ENCODE measurements at places on chromosomes 5 and 9. TPM values are rescaled to one million over a fixed set of nuclear protein-coding genes. Genes with fewer than 3 reads are reported as not detected.
A peak's percentile ranks its signal among the peaks of the same experiment; 100 is the strongest.

DNA sequence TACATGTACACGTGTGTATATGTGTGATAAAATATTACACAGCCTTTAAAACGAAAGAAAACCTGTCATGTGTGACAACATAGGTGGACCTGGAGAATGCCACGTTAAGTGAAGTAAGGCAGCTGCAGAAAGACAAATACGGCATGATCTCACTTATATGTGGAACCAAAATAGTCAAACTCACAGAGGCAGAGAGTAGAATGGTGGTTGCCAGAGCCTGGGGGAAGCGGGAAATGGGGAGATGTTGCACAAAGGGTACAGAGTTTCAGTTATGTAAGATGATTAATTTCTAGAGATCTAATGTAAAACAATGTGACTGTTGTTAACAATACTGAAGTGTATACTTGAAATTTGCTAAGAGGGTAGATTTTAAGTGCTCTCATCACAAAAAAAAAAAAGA is 34.8 kb downstream of the ADAMTS12 start:
- DNase-seq: no peak

DNA sequence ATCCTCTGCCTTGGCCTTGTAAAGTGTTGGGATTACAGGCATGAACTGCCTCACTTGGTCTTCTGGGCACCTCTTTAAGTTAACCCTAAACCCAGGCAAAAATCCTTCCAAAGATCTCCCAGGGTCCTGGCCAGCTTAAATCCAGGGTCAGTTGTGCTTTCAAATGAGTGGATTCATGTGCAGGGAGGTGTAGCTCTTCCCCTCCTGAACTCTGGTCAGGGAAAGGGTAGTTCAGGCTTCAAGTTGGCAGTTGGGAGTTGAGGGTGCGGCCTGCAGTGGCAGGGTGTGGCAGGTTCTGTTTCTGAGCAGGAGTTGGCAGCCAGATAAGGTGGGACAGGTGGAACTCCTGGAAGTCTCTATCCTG is 3.6 kb downstream of the HNRNPAB start:
- H3K4me3 ChIP-seq: no peak overlapping the region
- H3K27me3 ChIP-seq: no peaks in the 10 kb centered on the region
- H3K4me1 ChIP-seq: peaks cover 11% of the 10 kb centered on the region
- DNase-seq: no peak

DNA sequence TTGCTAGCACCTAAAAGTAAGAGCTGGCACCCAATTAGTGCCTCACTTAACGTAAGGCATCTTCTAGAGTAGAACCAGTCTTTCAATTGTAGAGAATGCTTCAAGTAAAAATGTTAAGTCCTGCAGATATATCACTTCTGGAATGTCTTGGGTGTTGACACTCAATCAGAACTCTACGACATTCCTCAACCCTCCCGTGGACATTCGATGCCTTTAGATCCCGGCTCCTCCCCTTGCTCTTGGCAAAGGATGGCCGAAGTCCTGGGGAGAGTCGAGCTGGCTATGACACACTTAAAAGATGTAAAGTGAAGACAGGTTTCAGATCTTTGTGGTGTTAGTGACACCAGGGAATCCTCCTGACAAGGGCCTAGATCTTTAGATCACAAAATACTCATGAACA is 87.5 kb upstream of the ERCC6L2 start:
- H3K27me3 ChIP-seq: no peaks in the 10 kb centered on the region
- H3K4me3 ChIP-seq: no peak overlapping the region
- H3K36me3 ChIP-seq: no peaks in the 10 kb centered on the region

DNA sequence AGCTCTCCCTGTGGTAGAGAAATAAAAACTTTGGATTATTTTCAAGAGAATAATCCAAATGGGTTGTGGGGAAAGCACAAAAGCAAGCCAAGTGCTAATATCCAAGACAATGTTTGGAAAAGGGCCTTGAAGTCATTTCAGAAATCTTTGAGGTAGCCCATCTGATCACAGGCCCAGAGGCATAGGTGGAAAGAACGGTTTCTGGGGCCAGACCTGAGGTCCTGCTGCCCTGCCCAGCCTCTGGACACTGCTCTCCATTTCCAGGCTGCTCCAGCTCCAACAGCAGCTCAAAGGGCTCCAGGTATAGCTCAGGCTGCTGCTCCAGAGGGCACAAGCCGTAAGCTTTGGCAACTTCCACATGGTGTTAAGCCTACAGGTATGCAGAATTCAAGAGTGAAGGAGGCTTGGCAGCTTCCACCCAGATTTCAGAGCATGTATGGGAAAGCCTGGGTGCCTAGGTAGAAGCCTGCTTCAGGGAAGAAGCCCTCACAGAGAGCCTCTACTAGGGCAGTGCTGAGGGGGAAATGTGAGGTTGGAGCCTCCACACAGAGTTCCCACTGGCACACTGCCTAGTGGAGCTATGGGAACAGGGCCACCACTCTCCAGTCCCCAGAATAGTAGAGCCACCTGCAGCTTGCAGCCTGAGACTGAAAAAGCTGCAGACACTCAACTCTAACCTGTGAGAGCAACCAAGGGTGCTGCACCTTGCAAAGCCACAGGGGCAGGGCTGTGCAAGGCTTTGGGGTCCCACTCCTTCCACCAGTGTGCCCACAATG is 133.1 kb downstream of the PIK3R1 start:
- no peaks in the 10 kb centered on the region for H3K27me3 ChIP-seq
- H3K4me1 ChIP-seq: no peaks in the 10 kb centered on the region
- no peak overlapping the region for H3K27ac ChIP-seq
- no peaks in the 10 kb centered on the region for H3K36me3 ChIP-seq
- DNase-seq: peak; percentile 41
- no peak overlapping the region for H3K4me3 ChIP-seq

DNA sequence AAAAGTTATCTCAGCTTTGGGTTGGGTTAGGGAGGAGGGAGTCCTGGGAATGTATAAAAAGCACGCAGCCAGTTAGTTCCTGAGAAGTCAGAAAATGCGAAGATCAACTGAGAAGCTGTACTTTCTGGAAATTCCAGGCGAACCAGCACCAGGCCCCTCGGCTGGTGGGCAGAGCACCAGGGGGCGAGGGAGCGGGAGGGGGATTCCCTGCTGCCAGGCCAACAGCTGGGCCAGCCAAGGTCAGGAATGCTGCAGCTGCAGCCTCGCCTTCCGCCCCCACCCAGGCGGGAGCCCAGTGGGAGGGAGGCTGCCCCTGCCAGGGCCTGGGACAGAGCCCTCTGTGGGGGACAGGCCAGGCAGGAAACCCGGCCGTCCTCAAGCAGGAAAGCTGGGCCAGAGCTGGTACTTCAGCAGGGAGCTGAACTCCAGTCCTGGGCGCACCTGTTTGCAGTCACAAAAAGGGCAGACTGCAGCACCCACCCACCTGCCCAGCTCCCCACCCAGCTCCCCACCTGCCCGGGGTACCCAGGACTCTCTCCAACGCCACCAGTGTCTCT is 35.5 kb downstream of the VAV2 start:
- no peaks in the 10 kb centered on the region for H3K27me3 ChIP-seq
- no peak overlapping the region for H3K4me3 ChIP-seq
- H3K36me3 ChIP-seq: no peaks in the 10 kb centered on the region
- no peak for DNase-seq

NMUR2 gene
- not detected for total RNA-seq

PCDHAC1 gene
- not detected for total RNA-seq

SPATA31C1 gene
- not detected for total RNA-seq

GRCh38 chr5:149616727-149617285 is 35.5 kb downstream of the ARHGEF37 start:
- H3K4me3 ChIP-seq: no peak overlapping the region
- no peaks in the 10 kb centered on the region for H3K27me3 ChIP-seq
- H3K27ac ChIP-seq: no peak overlapping the region
- no peak for DNase-seq

DBH gene
- not detected for total RNA-seq

- no peak for DNase-seq
- H3K4me1 ChIP-seq: no peaks in the 10 kb centered on the region
- no peaks in the 10 kb centered on the region for H3K36me3 ChIP-seq
- H3K4me3 ChIP-seq: no peak overlapping the region
- no peaks in the 10 kb centered on the region for H3K27me3 ChIP-seq
Measured at GRCh38 chr5:160542281-160542680, 120.6 kb downstream of the PTTG1 start.

GZMA gene
- 17.9 TPM for total RNA-seq

DNA sequence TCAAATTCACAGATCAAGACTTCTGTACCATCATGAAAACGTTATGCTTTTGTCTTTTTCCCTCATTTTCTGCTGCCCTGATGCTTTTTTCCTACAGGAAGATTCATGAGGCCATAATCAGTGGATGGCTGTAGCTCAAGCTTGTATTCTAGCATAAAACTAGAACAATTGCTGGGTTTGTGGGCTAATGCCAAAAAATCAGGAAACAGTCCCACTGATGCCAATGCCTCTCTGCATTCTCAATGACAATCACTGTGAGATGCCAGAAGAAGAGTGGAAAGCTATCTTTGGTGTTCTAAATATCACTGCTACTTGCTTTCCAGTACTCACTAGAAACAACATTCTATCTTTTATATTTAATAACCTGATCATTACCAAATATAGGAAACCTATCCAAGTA is 33.3 kb upstream of the FAM170A start:
- no peak overlapping the region for H3K27ac ChIP-seq
- H3K27me3 ChIP-seq: no peaks in the 10 kb centered on the region
- H3K4me1 ChIP-seq: no peaks in the 10 kb centered on the region
- DNase-seq: no peak
- H3K36me3 ChIP-seq: no peaks in the 10 kb centered on the region

DNA sequence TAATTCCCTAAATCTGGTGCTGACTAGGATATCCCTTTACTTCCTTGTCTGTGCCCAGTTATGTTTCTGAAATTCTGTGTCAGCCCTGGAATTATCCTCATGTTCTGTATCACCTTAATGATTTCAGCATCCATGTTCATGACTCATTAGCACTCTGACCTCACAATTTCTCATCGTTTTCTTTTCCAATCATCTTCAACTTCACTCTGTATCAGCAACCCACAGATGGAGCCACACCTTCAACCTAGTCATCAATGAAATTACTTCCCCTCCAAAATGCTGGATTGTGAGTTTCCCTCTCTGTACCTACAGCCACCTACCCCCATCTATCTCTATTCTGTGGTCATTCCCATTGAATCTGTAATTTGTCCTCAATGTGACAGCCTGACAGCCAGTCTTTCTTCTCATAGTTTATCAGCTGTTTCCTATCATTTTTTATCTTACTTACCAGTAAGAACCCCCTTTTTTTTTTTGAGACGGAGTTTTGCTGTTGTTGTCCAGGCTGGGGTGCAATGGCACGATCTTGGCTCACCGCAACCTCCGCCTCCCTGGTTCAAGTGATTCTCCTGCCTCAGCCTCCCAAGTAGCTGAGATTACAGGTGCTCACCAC is 3.1 kb upstream of the IL6ST start:
- H3K27me3 ChIP-seq: no peaks in the 10 kb centered on the region
- H3K27ac ChIP-seq: no peak overlapping the region
- peaks cover 15% of the 10 kb centered on the region for H3K4me1 ChIP-seq

- peak overlapping the region; percentile 6 for H3K27ac ChIP-seq
- H3K4me1 ChIP-seq: peaks cover 17% of the 10 kb centered on the region
- DNase-seq: peak; percentile 86
- H3K27me3 ChIP-seq: no peaks in the 10 kb centered on the region
Measured at GRCh38 chr5:172052450-172053236, 46.2 kb upstream of the FBXW11 start.

ACSL6 gene
- 3.8 TPM for total RNA-seq

DNA sequence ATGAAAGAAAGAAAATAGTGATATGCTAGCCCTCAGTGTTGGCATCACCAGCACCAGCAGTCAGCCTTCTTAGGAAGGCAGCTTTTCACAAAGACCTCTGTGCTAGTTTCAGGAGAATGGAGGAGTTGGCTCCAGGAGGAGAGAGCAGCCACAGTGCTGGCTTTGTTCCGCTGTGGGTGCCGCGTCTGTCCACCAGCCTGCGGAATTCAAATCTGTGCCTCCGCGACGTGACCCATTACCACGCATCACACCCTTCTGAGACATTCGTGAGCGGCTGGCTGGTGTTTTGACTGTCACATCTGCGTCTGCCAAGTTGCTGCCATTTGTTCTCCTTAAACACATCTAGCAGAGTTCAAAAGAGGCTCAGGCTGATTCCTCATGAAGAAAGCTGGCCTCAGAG is 34.4 kb downstream of the SNX18 start:
- peaks cover 15% of the 10 kb centered on the region for H3K4me1 ChIP-seq
- H3K4me3 ChIP-seq: no peak overlapping the region
- DNase-seq: no peak
- H3K27ac ChIP-seq: no peak overlapping the region

- H3K4me1 ChIP-seq: no peaks in the 10 kb centered on the region
- no peak for DNase-seq
- peaks cover 76% of the 10 kb centered on the region for H3K36me3 ChIP-seq
- H3K27ac ChIP-seq: no peak overlapping the region
Measured at GRCh38 chr9:27563738-27564430, 9.4 kb downstream of the C9orf72 start.

GRCh38 chr9:87751423-87751822 is 25.5 kb downstream of the CTSL start:
- no peaks in the 10 kb centered on the region for H3K27me3 ChIP-seq

GRCh38 chr9:77512876-77513275 is 135.2 kb downstream of the GNA14 start:
- H3K4me1 ChIP-seq: peaks cover 21% of the 10 kb centered on the region
- no peak for DNase-seq
- no peak overlapping the region for H3K4me3 ChIP-seq
- no peaks in the 10 kb centered on the region for H3K36me3 ChIP-seq
- H3K27me3 ChIP-seq: no peaks in the 10 kb centered on the region

DNA sequence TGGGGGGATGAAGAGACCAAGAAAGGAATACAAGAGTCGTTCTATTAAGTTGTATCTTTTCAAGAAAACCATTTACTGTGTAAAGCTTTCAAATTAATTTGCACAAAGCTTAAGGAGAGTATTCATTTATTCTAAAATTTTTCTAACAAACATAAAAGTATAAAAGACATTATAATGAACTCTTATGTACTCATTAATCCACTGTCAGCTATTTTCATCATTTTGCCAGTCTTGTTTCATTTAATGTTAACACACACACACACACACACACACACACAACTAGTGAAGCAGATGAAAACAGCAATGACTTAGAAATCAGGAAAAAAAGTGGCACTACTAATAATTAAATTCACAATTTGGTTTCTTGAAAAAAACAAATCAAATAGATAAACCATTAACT is 176.7 kb downstream of the TLE1 start:
- no peaks in the 10 kb centered on the region for H3K4me1 ChIP-seq
- no peak overlapping the region for H3K27ac ChIP-seq
- H3K36me3 ChIP-seq: no peaks in the 10 kb centered on the region
- no peak overlapping the region for H3K4me3 ChIP-seq
- DNase-seq: no peak

GRCh38 chr9:115301581-115301980 is 183.6 kb upstream of the TNC start:
- no peak for DNase-seq
- H3K36me3 ChIP-seq: no peaks in the 10 kb centered on the region
- H3K27me3 ChIP-seq: no peaks in the 10 kb centered on the region
- H3K27ac ChIP-seq: no peak overlapping the region
- no peak overlapping the region for H3K4me3 ChIP-seq
- no peaks in the 10 kb centered on the region for H3K4me1 ChIP-seq

GFI1B gene
- total RNA-seq: not detected

DNA sequence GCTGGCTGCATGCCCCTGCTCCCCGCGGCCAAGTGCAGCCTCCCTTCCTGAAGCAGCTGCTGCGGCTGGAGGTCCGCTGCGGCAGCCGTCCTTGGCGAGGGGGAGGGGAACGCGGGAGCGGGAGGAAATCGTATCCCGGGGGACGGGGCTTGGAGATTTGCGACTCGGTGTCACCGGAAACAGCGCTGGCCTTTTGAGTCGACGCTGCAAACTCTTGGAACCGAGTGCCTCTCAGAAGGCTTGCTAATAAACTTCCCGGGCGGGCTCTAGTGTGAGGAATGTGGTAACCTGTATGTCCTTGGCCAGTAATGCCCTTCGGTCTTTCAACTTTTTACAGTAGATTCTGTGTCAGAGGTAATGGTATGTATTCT is 82.7 kb downstream of the PTPDC1 start:
- peak overlapping the region; percentile 100 for H3K27ac ChIP-seq
- no peaks in the 10 kb centered on the region for H3K36me3 ChIP-seq
- H3K4me1 ChIP-seq: peaks cover 37% of the 10 kb centered on the region
- DNase-seq: no peak

All from heart left ventricle (tissue), 16 donors.